ENCODE measurements at places on chromosomes 16 and 17.
A peak's percentile ranks its signal among the peaks of the same experiment; 100 is the strongest.

GRCh38 chr16:58363746-58364393 lies 28.4 kb upstream of the GINS3 start:
- no peak for DNase-seq

DNA sequence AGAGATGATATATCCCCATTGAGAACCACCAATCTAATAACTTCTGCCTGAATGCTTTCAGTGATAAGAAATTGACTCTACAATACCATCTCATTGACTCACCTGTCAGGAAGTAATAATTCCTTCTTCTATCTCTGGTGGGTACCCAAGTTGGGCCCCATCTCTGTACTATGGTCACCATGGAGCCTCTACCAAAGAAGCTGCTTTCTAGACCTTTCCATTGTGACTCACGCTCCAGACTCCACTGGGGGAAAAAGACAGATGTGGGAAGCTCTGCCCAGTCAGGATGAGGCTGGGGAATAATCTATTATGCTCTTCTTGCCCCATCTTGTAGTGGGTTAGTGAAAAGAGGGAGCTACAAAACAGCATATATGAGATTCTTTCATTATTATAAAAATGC lies 100.4 kb downstream of the COPRS start:
- DNase-seq, result no peak

DNA sequence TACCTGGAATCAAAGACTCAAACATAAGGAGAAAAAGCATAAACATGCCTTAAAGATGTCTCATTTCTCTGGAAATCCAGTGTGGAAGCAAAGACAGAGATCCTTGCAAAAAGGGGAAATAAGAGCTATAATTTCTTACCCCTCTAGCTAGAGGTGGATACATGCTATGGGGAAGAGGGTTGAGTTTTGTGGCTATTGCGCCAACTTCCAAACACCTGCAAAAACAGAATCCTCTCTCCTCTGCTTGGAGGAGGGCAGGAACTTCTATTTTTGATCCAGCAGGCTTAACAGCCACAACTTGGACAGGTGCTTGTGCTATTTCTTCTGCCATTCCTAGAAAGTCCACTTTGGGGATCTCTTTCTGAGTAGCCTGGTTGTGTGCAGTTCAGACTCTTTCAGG lies 21.5 kb upstream of the NUDT7 start:
- DNase-seq, result no peak

DNA sequence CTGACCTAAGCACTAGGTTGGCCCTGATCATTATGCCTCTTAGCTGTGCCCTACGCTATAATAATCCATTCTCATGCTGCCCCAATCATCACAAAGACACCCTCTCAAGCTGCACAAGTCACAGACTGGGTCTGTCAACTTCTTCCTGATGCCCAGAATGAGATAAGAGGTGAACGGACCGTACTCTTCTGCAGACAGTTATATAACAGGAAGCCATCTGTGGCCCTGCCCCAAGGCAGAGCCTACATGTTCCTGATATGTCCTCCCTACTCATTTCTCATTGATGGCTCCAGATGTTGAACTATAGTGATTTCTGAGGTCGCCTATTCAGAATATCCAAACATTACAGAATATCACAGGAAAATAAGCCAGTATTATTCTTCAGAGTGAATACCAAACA lies 471.6 kb upstream of the ERCC4 start:
- DNase-seq, result no peak

GRCh38 chr16:79687249-79688130 lies 87.0 kb upstream of the MAF start:
- peak; percentile 2 for DNase-seq

DNA sequence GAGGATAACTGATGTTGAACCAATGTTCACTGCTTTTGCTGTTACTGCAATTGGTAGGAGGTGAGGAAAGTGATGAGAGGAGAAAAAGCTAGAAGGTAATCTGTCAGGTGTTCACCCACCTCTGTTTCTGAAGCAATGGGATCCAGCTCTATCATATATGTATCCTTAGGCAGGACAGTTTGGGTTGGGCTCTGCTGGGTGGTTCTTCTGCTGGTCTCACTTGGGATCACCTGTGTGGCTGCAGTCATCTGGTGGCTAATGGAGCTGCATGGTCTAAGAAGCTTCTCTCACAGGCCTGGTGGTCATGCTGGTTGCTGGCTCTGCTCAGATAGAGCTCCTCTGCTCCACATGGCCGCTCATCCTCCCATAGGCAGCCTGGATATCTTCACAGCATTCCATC lies 40.2 kb upstream of the ZCCHC14 start:
- no peak for DNase-seq

DNA sequence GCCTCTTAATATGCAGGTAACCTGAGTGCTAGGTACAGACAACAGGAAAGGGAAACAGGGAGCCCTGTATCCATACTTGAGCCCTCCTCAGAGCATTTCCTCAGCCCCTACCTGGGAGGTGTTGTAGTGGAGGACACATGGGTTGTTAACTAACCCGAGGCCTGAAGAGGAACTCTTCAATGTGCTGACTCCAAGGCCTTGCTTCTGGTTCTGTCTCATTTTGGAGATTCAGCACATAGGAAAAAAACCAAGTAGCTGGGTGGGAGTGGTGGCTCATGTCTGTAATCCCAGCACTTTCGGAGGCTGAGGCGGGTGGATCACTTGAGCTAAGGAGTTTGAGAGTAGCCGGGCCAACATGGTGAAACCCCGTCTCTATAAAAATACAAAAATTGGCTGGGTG lies 24.8 kb downstream of the SNX11 start:
- no peak for DNase-seq

GRCh38 chr16:9154567-9155410 lies 63.3 kb downstream of the HAPSTR1 start:
- no peak for DNase-seq
